ENCODE measurements at places on chromosomes 7 and 10. TPM values are rescaled to one million over a fixed set of nuclear protein-coding genes. Genes with fewer than 3 reads are reported as not detected.
A peak's percentile ranks its signal among the peaks of the same experiment; 100 is the strongest.

Gene METTL27
- not detected for total RNA-seq

Gene BTBD16
- not detected for total RNA-seq

GRCh38 chr7:134395604-134396003 is 63.3 kb downstream of the AKR1B1 start:
- DNase-seq, result no peak

DNA sequence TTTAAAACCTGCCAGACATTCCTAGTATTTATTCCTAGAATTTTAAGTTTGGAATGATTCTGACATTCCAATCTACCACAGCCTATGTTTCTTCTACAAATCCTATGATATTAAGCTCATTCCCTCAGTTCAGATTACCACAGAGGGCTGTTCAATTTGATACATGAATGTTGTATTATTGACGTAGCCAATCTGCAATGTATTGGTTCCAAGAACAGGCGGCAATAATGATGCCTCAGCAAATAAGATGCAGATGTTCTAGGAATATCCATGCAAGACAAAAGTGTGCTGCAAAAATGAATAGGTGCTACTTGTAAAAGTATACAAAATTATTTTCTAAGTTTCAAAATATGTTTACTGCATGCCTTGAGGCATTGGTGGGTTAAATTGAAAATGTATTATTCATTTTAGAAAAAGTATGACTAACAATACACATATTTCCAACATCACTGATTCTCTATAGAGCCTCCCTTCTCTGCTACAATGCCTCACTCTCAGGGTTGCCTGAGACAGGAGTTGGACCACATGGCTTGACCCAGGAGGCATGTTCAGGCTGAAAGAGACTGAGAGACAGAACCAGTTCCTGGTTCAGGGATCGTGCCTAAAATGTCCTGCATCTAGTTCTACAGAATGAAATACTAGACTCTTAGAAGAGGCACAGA is 94.1 kb upstream of the CREB5 start:
- DNase-seq, result no peak

Gene PGAM2
- total RNA-seq, result 0.34 TPM

Gene SPDYE1
- not detected for total RNA-seq

DNA sequence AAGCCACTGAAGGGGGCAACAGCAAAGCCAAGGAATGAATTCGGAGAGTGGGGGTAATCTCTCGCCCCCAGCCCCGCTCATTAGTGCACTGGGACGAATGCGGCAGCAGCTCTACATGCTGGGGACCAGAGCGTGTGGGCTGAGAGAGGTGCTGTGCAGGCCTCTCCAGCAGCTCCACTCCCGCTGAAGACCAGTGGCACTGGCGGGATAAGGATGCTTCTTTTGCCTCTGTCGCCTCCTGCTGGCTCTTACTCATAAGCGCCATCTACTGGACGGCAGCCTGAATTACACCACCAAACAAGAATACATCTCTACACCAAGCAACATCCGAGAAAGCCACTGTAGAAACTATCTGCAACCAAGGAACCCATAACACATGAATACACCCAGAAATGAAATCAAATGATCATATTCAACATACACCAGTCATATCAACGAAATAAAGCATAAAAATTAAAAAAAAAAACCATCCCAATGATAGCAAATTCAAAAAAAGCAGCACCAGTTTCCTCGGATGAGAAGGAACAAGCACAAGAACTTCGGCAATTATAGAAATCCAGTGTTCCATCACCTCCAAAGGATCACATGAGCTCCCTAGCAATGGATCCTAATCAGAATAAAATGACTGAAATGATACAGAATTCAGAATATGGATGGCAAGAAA is 79.0 kb upstream of the TMEM168 start:
- peak; percentile 66 for DNase-seq

Gene CALHM3
- total RNA-seq, result 0.45 TPM

Gene HOXA1
- total RNA-seq, result 0.89 TPM

- no peak for DNase-seq
Measured at GRCh38 chr10:93269281-93269680, 195.6 kb downstream of the CYP26A1 start.

Gene EN2
- not detected for total RNA-seq

GRCh38 chr10:20391629-20392028 is 505.5 kb downstream of the NEBL start:
- no peak for DNase-seq

DNA sequence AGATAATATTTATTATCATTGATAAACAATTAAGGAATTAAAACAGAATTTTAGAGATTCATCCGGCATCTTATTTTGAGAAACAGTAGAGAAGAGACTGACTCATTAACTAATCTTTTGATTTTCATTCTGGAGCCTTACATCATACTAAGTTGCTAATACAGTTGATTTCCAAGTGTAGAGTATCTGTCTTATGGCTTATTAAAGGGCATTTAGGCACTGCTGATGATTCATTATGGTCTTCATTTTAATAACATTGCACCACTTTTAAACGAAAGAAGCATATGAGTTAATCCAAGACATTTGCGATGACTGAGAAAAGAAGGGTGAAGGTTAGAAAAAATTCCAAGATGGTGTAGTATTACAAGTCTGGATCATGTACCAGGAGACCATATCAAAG is 186.0 kb upstream of the CACNA2D1 start:
- no peak for DNase-seq

DNA sequence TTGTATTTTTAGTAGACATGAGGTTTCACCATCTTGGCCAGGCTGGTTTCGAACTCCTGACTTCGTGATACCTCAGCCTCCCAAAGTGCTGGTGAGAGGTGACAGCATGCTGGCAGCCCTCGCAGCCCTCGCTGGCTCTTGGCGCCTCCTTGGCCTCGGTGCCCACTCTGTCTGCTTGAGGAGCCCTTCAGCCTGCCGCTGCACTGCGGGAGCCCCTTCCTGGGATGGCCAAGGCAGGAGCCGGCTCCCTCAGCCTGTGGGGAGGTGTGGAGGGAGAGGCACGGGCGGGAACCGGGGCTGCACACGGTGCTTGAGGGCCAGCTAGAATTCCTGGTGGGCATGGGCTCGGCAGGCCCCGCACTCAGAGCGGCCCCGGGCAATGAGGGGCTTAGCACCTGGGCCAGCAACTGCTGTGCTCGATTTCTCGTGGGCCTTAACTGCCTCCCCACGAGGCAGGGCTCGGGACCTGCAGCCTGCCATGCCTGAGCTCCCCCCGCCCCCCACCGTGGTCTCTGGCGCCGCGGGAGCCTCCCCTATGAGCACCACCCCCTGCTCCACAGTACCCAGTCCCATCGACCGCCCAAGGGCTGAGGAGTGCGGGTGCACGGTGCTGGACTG is 96.5 kb upstream of the RHOBTB1 start:
- no peak for DNase-seq

Gene PAPOLB
- 0.08 TPM for total RNA-seq

Gene LIPJ
- total RNA-seq, result not detected

- DNase-seq, result no peak
Measured at GRCh38 chr10:103257812-103258211, 12.1 kb downstream of the RPEL1 start.

DNA sequence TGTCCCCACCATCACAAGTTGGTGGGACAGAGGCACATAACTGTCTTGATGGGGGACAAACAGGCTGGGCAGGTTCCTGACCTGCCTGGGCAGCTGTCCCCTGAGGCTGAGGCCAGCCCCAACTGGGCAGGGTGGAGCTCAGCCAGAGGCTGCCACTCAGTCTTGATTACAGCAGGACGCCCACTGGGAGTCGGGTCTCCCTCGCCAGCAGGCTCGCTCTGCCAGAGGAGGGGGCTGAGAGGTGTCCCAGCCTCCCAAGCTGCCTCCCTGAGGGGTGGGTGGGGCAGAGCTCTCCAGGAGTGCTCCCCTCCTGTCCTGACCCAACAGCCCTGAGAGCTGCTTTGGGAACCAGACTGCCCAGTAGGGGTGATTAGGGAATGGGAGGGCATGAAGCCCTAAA is 1.8 kb upstream of the CAMK2G start:
- DNase-seq, result no peak

DNA sequence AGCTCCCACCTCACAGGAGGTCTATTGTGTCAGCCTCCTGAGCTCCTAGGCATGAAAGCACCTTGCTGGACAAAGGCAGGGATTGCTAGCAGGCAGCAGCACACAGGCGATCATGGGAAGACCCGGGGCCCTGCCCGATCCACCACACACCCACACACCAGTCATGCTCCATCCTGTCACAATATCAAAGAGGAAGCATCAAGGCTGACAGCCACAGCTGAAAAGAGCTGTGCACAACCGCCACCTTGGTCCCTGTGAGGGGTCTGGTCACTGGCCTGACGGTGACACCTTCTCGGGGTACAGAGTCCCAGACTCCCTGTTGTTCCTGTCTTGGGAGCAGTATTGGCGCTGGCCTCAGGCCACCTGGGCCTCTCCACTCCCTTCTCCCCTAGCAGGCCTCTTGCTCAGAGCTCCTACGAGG is 89.7 kb upstream of the RET start:
- no peak for DNase-seq

Gene C10orf67
- total RNA-seq, result not detected

Gene AUTS2
- total RNA-seq, result 16.3 TPM

Gene ERVW-1
- not detected for total RNA-seq

Gene C10orf62
- not detected for total RNA-seq

- no peak for DNase-seq
Measured at GRCh38 chr10:48904861-48905260, 34.8 kb downstream of the LRRC18 start.

Gene ACSM6
- total RNA-seq, result not detected

DNA sequence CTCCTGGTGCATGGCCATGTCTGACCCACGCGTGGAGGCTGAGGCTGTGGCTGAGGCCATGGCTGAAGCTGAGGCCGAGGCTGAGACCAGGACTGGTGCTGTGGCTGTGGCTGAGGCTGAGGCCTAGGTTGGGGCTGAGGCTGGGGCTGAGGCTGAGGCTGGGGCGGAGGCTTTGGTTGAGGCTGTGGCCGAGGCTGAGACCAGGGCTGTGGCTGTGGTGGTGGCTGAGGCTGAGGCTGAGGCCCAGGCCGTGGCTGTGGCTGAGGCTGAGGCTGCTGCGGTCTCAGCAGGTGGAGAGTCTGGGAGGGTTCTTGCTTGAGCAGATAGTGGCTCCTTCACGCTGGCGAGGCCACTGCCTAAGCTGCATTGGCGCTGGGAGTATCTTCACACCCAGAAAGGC is 76.4 kb downstream of the WDR37 start:
- DNase-seq, result peak; percentile 18

DNA sequence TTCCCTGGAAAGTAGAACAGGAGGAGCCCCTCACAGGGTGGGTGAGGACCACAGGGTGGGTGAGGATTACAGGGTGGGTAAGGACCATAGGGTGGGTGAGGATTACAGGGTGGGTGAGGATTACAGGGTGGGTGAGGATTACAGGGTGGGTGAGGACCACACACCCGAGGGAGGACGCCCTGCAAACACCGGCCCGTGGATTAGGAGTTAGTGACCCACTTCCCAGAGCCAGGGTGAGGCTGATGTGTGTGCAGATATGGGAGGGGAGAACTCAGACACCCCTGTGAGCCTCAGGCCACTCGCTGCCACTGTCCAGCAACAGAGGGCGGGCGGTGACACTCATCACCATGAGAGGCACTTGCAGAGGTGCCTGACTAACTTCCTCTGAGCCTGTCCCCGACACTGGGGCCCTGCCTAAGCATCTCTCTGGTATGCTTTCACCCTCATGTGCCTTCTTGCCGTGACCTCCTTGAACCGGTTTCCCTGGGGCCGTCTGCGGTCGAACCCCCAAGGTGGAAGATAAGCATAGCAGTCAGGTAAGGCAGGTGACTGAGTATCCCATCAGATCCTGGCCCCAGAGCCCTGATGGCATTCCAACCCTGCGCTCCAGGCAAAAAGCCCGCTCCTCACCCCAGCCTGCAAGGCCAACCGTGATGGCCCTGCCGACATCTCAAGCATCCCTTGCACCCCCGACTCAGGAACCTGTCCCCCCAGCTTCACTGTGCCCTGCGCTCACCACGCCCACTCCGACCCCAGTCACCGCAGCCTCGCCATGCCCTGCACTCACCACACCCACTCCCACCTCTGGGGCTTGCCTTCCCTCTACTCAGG is 74.1 kb downstream of the FAM53B start:
- DNase-seq, result no peak

DNA sequence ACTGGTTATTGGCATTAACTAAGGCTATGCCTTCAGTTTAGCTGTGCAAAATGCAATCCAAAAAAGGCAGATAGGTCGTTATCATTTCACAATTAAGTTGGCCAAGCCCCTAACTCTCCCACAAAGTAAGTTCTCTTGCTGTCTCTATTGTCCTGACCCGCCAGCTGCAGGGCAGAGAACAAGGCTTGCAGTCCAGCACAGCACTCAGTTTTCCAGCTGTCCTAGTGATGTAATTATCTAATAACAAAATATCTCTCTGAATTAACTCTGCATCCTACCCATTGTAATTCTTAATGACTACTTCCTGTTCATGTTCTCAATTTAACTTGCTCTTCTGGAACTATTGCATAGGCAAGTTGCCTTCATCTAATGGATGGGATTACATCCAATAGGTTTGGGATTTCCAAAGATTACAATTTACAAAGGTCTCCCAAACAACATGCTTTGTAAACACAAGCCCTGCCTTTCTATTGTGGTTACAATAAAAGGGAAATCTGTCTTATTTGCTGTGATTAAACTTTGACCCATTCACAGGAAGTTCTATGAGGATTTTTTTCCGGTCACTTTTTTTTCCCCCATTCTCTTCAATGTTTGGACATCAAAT is 55.2 kb downstream of the CDK6 start:
- no peak for DNase-seq

- no peak for DNase-seq
Measured at GRCh38 chr10:58773341-58773740, 260.7 kb downstream of the BICC1 start.

DNA sequence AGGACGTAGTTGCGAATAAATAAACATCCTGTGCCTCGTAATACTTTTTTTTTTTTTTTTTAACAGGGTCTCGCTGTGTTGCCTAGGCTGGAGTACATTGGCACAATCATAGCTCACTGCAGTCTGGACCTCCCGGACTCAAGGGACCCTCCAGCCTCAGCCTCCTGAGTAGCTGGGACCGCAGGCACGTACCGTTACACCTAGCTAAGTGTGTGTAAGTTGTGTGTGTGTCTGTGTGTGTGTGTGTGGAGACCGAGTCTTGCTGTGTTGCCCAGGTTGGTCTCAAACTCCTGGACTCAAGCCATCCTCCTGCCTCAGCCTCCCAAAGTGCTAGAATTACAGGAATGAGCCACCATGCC is 573 bp upstream of the PON2 start:
- no peak for DNase-seq

GRCh38 chr10:71969929-71970328 is 5.7 kb downstream of the CHST3 start:
- DNase-seq, result no peak

DNA sequence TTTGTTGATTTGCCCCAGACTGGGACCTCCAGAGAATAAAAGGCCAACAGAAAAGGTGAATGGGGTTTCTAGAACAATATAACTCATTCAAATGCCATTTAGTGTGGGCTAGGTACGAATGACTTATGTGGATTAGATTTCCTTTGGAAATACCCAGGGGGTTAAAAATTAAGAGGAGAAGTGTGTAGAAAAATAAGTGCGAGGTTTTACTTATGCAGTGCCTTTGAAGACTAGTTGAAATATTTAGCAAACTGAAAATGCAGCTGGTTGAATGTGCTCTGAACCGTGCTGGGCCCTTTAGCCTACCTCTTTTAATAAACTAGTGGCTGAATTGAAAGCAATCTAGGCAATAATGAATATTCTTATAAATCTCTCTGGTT is 180.6 kb downstream of the LRMDA start:
- DNase-seq, result no peak

GRCh38 chr10:21732067-21732772 is 198.2 kb downstream of the MLLT10 start:
- peak; percentile 60 for DNase-seq

GRCh38 chr7:151400626-151401315 is 9.1 kb downstream of the WDR86 start:
- DNase-seq, result no peak

Data from activated CD8-positive, alpha-beta T cell treated with anti-CD3 and anti-CD28 coated beads, Interleukin-2, amount 10 ng/mL, durations not matched to agents 7 days and 5 days (primary cell).